Spleen (tissue), 13 donors: ENCODE measurements at places on chromosomes 7 and 10. TPM values are rescaled to one million over a fixed set of nuclear protein-coding genes. Genes with fewer than 3 reads are reported as not detected.

The GCK gene
- 0.54 TPM for total RNA-seq

The TRIM73 gene
- total RNA-seq = 6.7 TPM

DNA sequence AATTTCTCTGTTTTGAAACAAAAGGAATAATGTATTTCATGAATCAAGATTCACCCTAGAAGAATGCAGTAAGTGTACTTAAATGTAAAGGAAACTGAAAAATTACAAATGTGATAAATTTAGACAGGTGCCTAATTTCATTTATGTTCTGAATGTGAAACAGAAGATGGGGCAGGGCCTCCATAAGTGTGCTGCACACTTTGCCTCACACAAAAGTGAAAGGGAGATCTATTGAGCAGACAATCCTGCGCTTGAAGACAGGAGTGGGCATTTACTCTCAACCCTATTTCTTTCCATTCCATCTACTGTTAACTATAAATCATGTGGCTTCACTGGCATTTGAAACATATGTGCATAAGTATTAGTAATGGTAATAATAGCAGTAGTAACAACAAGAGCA, 36.2 kb downstream of the GNG11 start:
- H3K36me3 ChIP-seq = no peaks in the 10 kb centered on the region
- no peak overlapping the region for H3K27ac ChIP-seq
- DNase-seq = no peak
- no peak overlapping the region for H3K4me3 ChIP-seq

DNA sequence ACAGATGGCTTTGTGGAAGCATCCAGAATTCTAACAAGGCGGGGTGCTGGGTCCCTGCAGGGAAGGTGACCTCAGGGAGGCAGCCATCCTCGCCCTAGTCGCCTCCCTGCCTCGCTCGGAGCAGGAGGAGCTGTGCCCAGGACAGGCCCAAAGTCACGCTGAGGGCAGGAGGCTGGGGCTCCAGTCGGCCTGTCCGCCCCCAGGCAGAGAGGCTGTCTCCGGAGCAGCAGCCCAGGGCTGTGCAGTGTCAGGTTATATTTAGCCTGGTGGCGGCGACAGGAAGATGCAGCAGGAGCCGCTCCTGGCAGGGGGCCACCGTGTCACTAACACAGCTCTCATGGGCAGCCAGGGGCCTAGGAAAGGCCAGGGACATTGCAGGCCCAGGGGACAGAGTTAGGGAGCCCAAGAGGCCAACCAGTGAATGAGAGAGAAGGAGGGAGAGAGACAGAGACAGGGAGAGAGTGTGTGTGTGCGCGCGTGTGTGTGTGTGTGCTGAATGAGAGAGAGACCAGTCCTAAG, 13.5 kb downstream of the KCNH2 start:
- no peaks in the 10 kb centered on the region for H3K36me3 ChIP-seq
- H3K4me1 ChIP-seq = peaks cover 9% of the 10 kb centered on the region
- no peak overlapping the region for H3K27ac ChIP-seq
- H3K4me3 ChIP-seq = no peak overlapping the region
- H3K27me3 ChIP-seq = peaks cover 57% of the 10 kb centered on the region
